ENCODE measurements at places on chromosomes 3 and 15.

DNA sequence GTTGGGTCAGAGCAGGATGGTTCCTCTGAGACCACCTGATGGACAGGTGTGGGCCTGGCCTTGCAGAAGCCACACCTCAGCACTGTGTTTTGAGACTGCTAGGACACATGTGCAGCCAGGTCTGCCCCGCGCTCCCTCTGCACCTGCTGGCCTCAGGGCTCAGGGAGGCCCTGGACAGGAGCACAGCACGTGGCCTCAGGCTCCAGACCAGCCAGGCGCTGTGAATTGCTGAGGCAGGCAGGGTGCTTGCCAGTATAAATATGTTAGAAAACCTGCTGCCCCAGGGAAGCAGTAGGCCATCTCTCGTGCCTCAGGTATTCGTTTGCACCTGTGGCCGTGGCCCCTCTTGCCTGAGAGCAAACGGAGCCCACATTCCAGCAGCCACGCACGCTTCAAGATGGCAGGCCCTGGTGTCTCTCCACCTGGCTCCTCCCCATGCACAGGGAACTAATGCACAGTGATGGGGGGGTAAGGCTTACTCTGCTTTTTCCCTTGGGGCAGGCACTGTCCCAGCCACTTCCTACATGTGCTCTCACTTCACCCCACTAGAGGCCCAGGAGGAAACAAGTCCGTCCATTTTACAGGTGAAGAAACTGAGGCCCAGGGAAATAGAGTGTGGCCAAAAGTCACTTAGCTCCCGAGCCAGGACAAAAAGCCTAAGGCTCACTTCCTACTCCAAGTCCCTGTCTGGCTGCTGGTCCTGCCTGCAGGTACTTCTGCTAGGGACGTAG lies 20.4 kb downstream of the SEC61A1 start:
- DNase-seq = no peak

GRCh38 chr15:41939986-41940385 lies 32.4 kb downstream of the EHD4 start:
- DNase-seq = no peak

DNA sequence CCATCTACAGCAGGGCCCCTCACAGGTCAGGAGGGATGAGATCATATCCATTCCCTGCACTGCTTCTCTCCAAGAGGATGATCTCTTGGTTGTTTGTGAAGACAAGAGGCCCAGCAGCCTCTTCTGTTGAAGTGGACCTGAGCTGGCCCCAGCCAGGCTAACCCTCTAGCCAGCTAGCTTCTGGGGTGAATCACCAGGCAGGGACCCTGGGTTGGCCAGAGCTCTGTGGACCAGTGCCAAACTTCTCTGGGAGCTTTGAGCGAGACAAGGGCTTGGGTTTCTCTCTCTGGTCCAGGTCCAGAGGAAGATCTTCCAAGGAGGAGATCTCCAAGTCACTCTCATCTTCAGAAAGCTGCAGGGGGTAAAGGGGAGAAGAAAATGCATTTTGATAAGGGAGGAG lies 52.7 kb downstream of the CLDN18 start:
- DNase-seq = no peak

DNA sequence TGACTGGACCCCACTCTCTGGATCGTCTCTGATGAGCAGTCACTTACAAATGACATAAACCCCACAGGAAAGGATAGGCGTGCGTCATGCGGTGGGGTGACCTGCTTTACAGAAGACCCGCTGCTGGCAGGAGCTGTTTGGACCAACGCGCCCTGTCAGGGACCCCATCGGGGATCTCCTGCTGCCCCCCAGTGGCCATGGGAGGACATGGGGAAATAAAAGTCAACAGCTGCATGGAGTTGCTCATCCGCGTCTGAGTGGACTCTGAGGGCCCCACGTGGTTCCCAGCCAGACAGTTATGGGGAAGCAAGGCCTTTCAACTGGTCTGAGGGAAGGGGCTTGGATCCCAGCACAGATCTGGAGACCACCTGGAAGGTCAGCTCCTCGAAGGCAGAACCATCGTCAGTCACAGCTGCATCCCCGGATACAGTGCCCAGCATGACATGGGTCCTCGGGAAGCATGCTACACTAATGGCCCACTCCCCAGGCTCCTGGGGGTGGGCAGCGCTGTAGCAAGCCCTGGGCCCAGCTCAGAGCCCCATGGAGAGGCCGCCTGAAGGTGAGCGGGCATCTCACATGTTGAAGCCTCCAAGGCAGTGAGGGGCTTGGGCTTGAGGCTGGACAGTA lies 32.1 kb downstream of the PTH1R start:
- peak; percentile 56 for DNase-seq
